ENCODE measurements at places on chromosomes 3 and 15.
A peak's percentile ranks its signal among the peaks of the same experiment; 100 is the strongest.

DNA sequence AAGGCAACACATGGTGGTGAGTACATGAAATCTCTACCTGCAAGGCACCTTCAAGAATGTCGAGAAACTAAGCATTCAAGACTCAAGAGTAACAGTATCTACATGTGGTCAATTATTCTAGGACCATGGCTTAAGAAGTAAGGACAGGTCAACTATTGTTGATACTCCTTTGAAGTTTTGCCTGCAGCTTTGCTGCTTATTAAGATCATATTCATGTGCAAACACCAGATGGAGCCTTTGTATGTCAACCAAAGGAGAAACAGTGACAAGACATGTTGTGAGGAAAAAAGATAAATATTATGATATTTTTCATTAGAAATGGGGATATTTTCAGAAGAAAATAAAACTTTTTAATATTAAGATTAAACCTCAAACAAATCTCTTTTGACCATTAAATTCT is 52.3 kb upstream of the FGF7 start:
- no peak for DNase-seq

GRCh38 chr3:22117091-22117490 is 366.1 kb upstream of the ZNF385D start:
- no peak for DNase-seq

DNA sequence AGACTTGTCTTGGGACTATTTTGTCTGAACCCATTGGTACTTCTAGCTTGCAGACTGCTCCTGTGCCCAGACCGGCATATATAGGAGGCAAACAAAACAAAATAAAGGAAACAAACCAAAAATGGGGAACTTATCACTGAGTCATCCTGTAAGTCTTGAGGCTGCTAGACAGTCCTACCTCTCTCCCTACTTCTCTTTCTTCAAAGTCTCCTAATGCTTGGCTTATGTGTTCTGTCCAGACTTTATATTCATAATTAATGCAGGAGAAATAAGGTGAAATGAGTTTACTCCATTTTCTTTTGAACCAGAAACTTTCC is 266.2 kb downstream of the ZNF385D start:
- DNase-seq = no peak

GRCh38 chr3:190092250-190092649 is 28.4 kb downstream of the P3H2 start:
- no peak for DNase-seq

DNA sequence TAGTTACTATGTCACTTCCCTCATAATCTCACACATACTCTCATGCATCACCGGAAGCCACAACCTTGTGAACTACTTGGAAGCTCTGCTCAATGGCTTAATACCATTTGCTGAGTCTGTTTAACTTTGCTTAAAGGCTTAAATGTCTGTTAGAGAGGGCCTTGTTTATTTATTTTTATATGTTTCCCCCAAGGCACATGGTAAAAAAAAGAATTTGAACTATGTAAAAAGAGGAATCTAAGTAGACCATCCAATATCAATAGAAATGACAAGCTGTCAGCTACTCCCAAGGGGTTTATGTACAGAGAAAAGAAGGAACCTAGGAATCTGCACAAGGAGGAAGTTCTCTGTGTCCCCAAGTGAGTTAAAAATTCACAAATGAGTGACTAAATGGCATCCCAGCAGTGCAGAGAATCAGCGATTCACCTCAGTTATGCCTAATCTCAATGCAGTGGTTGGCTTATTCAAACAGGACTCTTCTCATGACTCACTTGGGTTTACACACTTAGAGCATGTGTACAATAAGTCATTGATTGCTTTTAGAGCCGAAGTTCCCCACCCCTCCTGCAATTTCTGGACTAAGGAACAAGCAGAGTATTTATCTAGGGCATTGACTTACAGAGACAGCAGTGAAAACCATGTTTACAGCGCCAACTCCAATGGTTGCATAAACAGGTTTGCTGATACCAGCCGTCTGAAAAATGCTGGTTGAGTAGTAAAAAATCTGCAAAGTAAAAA is 24.4 kb downstream of the SLC2A2 start:
- no peak for DNase-seq

GRCh38 chr3:111926266-111926676 is 52.6 kb upstream of the ABHD10 start:
- no peak for DNase-seq

DNA sequence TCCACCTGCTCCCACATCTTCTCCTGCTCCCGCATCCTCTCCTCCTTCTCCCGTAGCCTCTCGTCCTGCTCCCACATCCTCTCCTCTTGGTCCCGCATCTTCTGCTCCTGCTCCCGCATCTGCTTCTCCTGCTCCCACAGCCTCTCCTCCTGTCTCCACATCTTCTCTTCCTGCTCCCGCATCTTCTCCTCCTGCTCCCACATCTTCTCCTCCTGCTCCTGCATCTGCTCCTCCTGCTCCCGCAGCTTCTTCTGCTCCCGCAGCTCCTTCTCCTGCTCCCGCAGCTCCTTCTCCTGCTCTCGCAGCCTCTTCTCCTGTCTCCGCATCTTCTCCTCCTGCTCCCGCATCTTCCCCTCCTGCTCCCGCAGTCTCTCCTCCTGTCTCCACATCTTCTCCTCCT is 5.8 kb downstream of the GOLGA6L2 start:
- DNase-seq = no peak

DNA sequence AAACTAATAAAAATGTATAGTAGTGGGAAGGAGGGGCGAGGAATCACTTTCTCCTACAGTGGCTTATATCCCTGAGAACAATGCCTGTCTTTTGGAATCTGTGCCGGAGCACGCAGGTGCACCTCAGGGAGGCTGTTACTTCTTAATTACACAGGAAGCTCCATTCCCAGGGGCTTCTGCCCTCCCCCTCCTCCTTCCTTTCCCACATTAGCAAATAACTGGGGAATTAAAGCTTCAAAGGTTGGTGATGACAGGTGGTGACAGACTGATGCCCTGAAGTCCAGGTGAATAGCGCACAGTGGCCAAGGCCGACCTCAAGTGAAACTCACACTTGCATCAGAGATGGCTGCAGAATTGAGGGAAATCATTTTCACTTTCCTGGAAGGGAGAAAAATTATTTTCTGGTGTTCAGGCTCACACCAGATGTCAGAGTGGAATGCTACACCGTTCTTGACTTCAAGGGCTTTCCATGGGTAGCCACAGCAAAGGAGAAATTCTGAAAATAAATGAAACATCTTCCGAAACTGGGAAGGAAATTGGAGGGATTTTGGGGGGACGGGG is 3.7 kb downstream of the GRAMD2A start:
- no peak for DNase-seq

- DNase-seq = peak; percentile 85
Observed at GRCh38 chr15:100671858-100672543, 69.6 kb downstream of the ASB7 start.

DNA sequence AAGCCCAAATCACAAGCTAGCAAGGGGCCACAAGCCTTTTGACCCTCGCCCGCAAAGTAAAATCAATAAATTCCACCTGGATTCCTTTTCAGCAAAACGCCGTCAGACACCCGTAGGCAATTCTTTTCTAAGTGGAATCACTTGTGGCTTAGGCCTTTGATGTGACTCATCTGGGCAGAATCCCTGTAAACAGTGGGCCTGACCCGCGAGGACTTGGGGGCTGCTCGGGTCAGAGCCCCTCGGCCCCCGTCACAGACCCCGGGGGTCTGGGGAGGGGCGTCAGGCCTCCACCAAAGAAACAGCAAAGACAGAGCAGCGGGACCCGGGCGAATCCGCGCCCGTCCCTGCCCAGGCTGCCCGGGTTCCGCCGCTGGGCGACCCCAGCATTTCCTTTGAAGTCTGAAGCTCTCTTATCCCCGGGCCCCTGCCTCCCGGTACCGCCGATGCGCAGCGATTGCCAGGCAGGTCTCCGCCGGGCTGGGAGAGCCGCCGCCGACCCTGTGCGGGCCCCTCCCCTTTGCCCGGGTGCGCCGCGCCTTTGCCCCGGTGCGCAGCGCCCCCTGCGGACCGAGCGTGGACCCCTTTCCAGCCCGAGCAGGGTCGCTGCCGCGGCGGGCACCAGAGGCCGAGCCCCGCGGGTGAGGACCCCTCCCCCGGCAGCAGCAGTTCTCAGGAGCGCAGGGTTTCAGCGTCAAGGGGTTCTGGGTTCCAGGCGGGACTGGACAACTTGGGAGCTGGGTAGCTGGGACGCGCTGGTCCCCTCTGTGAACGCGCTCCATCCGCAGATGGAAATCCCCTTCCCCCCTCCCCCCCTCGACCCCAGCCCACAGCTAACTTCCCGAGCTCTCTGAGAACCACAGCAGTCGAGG is 178.3 kb downstream of the UACA start:
- DNase-seq = peak; percentile 74
